ENCODE measurements at places on chromosomes 11 and 22.

DNA sequence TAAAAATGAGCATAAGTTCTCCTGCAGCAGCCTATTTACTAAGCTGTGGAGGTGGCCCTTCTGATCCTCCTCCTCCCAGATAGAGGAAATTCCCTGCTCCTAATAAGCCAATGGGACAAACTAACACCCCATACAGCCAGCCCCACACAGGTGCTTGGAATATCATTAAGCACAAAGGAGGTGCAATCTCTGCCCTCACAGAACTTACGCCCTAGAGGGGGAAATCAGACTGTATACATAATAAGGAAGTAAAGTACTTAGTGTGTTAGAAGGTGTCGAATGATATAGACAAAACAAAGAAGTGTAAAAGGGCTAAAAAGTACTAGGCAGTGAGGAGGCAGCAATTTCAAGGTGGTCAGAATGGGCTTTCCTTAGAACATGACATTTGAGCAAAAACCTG lies 5.8 kb downstream of the MS4A12 start:
- no peak for DNase-seq

- DNase-seq = no peak
These were observed 769.1 kb upstream of the LUZP2 start for GRCh38 chr11:23727794-23728193.

GRCh38 chr11:76947800-76948199 lies 86.4 kb upstream of the B3GNT6 start:
- DNase-seq = no peak

- no peak for DNase-seq
These were observed 10.5 kb upstream of the CHRM1 start for GRCh38 chr11:62931499-62932278.

DNA sequence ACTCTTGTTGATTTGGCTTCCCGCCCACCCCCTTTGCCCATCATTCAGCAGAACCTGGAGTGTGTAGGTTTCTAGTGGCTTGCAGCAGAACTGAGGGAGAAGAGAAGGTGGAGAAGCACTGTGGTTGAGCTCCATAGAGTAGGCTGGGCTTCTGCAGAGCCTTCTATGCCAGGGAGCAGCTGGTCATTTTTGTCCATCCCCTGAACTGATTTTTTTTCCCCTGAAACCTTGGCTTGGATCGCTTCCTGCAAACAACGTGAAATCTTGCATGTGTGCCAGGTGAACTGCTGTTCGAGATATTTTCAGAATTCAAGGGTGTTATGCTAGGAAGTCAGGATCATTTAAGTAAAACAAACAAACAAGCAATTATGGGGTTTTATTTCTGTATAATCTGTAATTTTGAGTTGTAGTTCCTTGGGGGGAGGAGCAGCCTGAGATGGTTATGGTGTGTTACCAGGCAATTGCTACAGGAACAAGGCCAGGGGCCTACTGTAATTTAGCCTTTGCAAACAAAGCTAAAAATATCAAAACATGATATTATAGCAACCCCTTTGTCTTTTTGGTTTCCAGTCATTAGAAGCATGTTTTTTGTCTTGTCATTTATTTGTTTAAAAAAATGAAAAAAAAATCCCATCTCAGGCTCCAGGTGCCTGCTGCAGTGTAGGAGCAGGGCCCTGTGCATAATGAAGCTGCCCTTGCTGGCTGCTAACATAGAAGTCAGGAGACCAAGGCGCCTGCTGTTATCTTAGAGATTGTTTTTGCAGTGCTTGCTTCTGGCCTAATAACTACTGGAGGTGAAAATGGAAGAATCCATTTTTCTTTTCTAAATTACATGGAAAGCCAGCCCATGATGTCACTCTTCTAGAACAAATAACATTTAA lies 152.4 kb upstream of the TTC12 start:
- DNase-seq = no peak

GRCh38 chr11:14873632-14874031 lies 18.4 kb downstream of the CYP2R1 start:
- DNase-seq = no peak

DNA sequence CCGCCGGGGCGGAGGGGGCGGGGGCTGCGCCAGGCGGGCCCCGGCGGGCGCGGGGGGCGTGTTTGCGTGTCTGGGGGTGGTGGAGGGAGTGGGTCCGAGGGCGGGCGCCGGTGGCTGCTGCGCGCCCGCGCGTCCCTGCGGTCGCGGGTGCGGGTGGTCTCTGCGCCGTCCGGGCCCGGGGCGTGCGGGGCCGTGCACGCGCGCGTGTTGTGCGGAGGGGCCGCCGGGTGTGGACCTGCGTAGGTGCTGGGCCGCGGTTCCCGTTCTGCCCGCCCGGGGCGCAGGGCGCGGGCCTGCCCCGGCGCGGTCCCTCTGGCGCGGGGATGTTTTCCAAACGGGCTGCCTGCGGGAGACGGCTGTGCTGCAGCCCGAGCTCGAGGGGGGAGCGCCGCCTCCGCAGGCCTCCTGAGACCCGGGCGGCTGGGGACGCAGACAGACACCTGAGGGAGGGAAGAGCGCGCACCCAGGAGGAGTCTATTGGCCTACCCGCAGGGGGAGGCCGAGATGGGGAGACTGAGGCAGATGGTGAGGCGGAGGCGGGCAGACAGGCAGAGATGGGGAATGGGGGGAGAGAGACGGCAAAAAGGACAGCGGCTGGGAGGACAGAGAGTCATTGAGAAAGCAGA lies 442 bp downstream of the PELI3 start:
- DNase-seq = no peak
